ENCODE measurements at places on chromosomes 5 and 9.
A peak's percentile ranks its signal among the peaks of the same experiment; 100 is the strongest.

GRCh38 chr5:157130925-157131324, 11.7 kb downstream of the MED7 start:
- DNase-seq, result no peak

- no peak for DNase-seq
Measured at GRCh38 chr5:19835442-19835841, 152.6 kb downstream of the CDH18 start.

GRCh38 chr9:71646131-71646530, 122.2 kb downstream of the CEMIP2 start:
- no peak for DNase-seq

DNA sequence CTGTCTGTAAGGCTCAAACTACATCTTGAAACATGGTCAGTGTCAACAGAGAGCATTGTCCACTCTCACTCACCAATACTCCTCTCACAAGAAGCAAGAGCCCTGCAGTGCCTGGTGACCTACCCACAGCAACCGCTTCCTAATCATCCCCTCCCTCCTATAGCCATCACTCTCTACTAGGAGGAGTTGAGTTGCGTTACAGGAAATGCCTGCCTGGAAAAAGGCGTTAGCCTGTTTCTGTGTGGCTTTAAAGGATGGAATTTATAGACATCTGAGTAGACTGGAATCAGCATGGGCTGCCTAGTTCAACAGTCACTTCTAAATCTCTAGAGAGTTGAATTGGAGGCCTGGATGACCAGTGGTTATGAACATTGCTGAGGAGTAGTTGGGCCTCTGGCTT, 108.3 kb upstream of the FER start:
- no peak for DNase-seq

DNA sequence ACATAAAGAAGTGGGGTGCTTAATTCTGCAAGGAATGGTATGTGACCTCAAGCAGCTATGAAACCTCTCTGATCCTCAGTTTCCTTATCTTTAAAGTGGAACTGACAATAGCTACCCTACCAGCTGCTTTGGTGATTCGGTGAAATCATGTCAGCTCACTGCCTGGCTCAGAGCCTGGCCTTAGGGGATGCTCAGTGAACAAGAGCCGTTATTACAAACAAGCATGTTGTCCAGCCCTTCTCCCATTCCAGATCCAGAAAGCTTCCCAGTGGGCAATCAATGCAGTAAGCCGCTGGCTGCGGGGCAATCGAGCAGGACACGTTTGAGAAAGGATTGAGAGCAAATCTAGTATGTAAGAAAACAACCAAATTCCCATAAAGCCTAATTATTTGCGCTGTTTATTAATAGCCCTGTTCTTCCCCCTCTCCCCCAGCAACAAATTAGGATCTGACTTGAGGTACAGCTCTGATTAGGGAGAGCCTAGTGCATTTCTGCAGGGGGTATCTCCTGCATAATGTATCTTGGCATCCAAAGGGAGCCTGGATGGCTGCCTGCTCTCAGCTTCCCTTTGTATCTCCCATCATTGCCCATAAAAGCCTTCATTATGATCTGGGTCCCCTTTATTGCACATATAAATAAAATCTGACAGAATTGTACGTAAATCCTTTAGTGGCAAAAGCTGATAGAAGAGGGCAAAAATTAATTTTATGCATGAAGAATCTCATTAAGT, 371.4 kb downstream of the TMEM232 start:
- DNase-seq, result no peak

DNA sequence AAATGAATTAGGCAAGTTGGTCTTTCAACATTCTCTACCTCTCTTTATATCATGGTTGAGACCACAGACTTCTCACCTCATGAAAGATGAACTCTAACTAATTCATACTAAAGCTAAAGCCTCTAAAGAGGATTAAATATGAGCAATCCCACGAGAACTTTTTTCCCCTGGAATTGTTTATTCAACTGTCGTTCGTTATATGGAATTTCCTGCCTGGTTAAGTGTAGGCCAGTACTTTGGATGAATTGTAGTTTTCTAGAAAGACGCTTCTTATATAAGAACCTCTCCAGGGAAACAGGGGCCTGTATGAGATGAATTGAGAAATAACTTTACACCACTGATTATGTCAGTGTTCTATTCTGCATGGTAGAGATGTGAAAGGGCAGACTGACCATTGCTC, 42.9 kb downstream of the PDCD1LG2 start:
- peak; percentile 72 for DNase-seq

DNA sequence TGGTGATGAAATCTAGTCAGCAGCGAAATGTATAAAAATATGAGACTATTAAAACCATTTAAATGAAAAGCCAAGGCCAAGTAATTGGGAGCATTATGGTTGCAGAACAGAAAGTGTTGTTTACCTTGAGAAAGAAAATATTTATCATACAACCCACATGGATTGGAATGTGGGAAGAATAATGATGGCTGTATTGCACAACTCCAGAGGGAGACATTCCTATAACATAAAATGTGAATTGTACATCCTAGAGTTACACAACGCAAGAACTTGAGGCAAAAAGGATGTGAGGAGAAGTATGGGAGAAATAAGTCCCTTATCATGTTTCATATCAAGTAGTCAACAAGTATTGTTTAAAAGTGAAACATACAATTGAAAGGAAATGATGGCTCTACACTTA, 1014.0 kb upstream of the SEMA6A start:
- DNase-seq, result no peak

- no peak for DNase-seq
Measured at GRCh38 chr5:35158622-35159369, 71.5 kb downstream of the PRLR start.

DNA sequence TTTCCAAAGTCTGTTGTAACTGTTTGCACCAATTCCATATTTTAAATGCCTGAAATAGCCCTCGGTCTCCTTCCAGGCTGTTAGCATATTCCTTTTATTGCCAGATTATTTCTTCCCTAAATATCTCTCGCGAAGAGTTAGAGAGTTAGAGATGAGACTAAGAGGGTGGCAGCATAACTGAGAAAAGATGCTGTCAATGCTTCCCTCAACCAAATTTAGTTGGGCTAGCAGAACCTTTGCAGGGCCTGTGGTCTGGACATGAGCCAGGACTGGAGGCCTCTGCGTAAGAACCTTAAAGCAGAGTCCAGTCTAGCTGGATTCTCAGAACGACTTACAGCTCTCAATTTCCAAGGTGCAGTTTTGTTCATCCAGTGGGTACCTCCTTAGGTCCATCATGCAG, 135.9 kb downstream of the GABRB2 start:
- DNase-seq, result no peak

- DNase-seq, result no peak
Measured at GRCh38 chr9:126882746-126883145, 22.3 kb downstream of the ZBTB34 start.

GRCh38 chr5:5483880-5484598, 61.6 kb downstream of the ICE1 start:
- DNase-seq, result peak; percentile 19

- no peak for DNase-seq
Measured at GRCh38 chr5:133827830-133828229, 140.6 kb downstream of the C5orf15 start.

- no peak for DNase-seq
Measured at GRCh38 chr5:38519476-38519875, 37.0 kb downstream of the LIFR start.

- no peak for DNase-seq
Measured at GRCh38 chr9:109013679-109014607, 644 bp upstream of the CTNNAL1 start.

DNA sequence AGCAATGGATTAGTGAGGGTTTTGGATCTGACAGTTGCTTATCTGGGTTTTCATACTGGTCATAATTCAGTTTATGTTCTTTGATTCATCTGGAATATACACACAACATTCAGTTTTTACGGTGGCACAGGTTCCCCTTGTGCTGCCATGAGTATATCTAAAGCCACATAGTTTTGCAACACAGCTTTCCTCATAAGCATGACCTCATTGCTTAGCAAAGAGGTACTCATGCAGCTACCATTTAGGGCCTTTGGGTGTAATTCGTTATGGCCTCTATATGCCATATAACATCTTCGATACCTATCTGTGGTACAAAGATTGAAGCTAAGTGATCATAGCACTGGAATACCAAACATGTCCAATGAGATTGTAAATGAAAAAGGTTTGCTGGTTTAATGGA, 2.9 kb upstream of the RBM22 start:
- no peak for DNase-seq

GRCh38 chr5:5765066-5765850, 342.8 kb downstream of the ICE1 start:
- DNase-seq, result no peak

- no peak for DNase-seq
Measured at GRCh38 chr9:137136261-137136880, 2.6 kb upstream of the GRIN1 start.

DNA sequence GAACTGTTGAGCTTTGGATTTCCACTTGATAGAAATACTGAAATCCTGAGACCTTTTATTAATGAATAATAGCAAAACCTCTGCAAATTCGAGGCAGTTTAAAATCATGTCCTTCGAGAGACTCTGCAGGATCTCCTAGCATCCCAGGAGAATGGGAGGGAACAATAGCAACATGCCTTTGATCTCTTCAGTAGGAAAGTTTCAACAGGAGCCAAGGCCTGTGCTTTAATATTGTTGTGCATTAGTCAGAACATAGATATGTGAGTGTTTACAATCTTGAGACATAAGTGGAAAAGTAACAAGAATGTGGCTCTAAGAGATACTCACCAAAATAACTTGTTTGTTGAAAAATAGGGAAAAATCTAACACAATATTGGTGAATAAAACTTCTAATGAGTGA, 83.3 kb upstream of the LHFPL2 start:
- no peak for DNase-seq

DNA sequence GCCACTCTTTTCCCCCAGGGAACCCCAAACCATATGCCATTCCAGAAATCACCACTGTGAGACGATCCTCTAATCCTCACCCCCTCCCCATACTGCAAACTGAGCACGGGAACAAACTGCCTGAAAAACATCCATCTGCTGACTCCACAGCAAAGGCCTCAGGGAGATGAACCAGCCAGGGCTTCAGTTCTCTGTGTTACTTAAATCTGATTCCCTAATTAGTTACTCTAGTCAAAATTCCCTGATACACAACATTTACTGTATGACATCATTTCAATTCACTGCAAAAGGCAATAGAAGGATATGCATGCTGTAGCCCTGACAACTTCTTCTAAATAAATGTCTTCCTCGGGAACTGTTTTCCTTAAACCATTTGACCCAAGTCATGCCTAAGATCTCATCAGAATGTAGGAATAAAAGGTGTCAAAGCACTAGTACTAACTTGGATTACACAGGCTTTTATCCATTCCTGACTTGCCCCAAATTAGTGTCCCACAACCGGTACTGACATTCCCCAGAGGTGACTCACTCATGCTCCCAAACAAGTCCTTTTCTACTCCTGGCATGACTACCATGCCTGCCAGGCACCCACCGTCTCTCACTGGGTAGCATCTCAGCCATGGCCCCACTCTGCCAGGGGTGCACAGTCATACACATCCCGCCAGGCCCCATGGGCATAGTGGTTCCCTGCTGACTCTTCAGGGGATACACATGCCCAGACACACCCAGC, 35.0 kb downstream of the MTX3 start:
- no peak for DNase-seq

DNA sequence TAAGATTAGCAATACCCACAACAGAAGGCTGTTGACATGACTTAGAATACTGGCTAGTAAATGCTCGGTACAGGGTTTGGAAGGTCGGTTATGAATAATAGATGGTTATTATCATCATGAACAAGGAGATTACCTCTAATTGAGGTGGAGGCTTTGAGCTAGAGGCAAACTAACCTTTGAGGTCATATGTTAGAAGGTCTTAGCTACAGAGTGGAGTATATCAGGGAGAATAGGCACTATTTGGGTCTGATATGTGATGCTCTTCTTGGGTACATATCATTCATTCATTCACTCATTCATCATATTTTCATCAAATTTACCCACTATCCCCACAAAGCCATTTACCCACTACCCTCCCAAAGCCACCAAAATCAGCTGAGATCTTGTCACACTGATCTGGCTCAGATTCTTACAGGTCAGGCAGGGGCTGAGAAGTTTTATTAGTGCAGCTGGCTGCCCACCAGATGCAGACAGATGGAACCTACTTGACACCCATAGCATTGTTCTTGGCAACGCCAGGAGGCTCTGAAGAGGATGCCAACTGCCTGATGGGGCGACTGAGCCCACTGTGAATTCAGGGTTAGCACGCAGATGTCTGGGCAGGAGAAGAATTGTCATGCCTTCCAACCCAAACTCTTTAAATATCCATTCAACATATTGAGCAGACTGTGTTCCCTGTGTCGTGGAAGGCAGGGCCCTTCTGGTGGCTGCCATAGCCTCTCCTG, 90.2 kb upstream of the SH3PXD2B start:
- no peak for DNase-seq

- no peak for DNase-seq
Measured at GRCh38 chr5:155017610-155018009, 4.1 kb downstream of the KIF4B start.

DNA sequence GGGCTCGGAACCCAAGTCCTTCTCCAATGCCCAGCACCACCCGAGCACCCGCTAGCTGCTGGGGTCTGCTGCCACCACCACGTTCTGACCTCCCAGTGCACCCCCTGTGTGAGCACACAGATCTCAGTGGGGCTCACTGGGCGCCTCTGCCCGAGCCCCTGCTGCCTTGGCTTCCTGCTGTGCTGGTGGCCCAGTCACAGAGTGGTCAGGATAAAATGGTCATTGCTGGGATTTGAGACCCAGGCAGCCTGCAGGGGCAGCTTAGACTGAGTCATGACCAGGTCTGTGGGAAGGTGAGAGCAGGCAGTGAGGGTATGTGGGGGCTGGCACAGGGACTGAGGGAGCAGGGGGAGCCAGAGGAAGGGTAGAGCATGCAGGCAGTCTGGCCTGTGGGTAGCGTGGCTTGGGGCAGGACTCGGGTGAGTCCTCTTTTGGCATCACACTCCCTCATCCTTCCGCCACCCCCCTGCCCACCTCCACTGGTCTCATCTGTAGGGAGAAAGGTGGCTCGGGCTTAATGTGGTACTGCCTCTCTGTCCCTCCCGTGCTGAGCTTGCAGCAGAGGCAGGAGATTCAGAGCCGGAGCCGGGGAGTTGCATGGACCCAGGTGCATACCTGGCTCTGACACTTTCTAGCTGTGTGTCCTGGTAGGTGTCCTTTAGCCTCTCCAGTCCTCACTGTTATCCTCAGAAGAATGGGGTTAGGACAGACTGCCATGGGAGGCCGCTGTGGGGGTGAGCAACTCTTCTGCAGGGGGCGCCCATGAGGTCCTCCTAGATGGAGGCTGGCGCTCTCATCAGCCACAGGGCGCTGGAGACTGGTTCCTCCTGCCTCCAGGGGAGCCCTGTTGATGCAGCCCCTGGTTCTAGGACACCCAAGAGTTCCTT, 32.1 kb downstream of the USP20 start:
- no peak for DNase-seq

GRCh38 chr9:4581035-4581760, 80.9 kb upstream of the PLPP6 start:
- no peak for DNase-seq

Data from AG04449 (cell line).